ENCODE measurements at places on chromosomes 2 and 18.

DNA sequence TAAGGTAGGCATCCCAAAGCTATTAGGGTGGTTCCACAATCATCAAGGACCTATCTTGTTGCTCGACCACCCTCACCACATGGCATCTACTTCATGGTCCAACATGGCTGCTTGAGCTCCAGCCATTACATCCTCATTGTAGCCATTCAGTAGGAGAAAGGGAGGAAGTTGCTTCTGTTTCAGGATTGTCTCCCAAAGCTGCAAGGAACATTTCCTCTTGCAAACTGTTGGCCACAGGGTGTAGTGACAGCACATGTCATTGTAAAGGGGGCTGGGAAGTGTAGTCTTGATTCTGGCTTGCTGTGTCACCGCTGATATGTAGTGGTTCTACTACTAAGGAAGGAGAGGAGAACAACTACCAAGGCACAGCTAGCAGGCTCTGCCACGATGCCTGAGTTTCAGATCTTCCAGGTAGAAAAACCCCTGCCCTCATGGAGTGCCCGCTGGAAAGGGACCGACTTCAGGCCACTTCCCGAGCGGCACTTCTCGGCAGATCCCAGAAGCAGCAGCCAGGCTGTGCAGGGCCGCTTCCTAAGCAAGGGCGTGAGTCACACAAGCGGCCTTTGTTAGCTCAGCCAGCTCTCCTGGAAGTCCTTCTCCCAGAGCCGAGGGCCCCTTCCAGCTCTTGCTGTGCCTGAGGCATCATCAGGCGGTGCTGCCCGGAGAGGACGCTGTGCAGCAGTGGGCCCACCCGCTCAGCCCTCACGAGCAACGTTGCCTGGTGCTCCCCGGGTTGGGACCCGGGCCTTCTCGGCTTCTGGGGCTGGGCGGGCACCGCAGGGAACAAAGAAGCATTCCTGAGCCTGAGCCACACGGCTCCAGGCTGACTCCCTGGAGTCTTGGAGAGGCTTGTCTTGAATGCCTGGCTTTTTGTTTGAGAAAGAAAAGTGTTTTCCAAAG is 58.2 kb downstream of the HS6ST1 start:
- DNase-seq: no peak

DNA sequence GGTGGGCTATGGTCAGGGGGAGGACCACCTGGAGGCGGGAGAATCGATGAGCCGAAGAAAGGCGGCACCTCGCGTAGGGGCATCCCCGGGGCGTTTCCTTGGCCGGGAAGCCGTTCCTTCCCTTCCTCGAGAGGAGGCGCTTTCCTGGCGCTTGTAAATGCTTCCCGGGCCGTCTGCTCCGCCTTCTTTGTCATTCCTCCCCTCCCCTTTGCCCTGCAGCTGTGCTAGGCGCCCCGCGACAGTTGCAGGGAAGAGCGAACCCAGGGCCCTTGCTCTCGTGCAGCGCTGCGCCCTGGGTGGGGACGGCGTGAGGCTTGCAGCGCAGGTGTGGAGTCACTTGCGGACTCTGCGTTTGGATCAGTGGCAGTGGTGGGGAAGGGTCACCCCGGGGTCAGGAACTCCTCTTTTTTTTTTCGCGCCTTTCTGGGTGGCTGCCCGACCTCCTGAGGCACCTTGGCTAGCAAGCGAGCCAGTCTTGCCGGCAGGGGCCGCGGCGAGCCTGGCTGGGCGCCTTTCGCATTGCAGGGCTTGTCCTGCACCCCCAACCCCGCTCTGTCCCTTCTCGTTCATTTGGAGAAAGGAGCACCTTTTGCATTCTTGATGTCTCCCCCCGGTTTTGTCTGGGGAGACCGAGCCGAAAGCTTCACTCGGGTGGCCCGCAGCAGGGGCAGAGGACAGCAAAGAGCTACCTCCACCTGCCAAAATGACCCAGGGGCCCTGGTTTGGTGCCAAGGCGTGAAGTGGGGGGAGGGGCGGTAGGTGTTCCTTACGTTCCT is 858 bp downstream of the KCNS3 start:
- no peak for DNase-seq

DNA sequence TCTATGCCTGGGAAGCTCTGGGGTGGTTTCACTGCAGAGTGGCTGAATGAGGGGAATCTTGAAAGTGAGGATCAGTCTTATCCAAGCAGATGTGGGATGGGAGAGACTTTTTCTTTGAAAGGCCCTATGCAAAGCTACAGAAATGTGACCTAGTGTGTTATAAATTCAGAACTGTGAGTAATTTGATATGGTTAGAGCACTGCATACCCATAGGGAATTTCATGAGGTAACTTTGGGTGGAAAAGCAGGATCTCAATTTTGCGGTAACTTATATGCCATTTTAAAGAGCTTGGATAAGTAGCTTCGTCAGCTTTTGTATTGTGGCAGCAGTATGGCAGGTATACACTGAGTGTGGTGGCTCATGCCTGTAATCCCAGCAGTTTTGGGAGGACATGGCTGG is 40.9 kb downstream of the GULP1 start:
- DNase-seq: no peak

- peak; percentile 4 for DNase-seq
Observed at GRCh38 chr18:38940863-38941531, 1375.4 kb upstream of the CELF4 start.

- no peak for DNase-seq
Observed at GRCh38 chr2:188787021-188787657, 187.0 kb upstream of the COL3A1 start.

- no peak for DNase-seq
Observed at GRCh38 chr2:207093234-207093633, 72.5 kb downstream of the KLF7 start.

DNA sequence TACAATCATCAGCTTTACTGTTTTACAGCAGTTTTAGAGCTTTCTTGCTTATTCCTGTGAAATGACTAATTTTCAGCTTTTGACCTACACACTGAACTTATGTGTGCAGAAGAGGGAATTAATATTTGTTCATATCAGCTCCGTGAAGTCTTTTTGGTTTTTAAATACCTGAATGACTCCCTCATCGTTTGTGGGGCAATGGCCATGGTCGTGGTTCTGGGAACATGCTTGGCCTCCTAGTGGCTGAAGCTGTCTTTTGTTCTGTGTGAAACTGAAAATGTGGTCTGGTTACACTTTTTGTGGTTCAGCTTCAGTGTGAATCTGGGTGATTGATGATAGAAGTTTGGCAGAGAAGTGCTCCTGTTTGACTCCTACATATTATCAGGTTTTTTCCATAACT is 408.1 kb downstream of the THSD7B start:
- no peak for DNase-seq

DNA sequence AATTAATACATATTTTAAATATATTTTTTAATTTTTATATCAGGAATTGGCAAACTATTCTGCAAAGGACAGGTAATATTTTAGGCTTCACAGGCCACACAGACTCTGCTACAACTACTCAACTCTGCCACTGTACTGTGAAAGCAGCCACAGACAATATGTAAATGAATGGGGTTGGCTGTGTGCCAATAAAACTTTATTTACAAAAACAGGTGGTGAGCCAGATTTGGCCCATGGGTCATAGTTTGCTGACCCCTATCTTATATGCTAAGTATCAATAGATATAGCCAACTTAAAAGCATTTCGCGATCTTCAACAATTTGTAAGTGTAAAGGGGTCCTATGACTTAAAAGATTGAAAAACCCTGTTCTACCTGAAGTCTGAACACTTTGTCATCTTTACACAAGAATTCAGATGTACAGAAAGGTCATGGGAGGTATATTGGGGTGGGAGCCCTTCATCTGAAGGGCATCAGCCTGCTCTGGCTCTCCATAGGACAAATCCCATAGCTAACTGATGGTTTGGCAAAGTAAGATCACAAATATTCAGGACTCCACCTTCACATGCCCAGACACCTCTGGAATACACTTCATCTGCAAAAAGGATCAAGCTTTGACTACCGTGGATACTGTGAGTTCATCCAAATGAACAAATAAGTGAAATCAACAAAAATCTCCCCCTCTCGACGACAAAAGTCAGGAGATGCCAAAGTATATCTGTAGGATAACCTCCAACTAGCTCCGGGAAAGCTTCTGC is 65.9 kb downstream of the C1D start:
- DNase-seq: no peak

DNA sequence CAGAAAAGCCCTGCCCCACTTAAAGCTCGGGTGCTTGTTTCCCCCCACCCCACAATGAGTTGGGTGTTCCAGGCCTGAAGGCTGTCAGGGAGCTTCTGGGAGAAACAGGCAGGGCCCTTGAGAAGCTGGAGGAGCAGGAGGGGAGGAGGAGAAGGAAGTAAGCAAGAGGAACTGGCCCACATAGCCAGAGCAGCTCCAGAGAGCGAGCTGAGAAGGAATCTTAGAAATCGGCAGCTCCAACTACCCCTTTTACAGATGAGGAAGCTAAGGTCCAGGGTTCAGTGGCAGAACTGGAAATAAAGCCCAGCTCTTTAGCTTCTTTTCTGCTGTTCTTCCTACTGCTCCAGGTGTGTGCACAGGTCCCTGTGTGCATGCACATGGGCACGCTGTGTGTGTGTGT is 12.7 kb upstream of the KCNK3 start:
- no peak for DNase-seq

DNA sequence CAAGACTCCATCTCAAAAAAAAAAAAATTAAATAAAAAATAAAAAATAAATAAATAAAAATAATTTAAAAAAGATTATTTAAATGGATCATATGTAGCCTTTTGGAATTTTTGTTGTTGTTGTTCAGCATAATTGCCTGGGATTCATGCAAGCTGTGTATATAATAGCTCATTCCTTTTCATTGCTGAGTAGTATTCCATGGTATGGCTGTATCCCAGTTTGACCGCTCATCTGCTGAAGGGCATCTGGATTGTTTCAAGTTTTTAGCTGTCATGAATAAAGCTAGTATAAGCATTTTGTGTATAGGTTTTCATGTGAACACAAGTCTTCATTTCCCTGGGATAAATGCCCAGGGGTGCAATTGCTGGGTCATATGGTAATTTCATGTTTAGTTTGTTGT is 6.4 kb upstream of the TANC1 start:
- no peak for DNase-seq

GRCh38 chr18:12121175-12122042 is 27.8 kb downstream of the ANKRD62 start:
- no peak for DNase-seq

DNA sequence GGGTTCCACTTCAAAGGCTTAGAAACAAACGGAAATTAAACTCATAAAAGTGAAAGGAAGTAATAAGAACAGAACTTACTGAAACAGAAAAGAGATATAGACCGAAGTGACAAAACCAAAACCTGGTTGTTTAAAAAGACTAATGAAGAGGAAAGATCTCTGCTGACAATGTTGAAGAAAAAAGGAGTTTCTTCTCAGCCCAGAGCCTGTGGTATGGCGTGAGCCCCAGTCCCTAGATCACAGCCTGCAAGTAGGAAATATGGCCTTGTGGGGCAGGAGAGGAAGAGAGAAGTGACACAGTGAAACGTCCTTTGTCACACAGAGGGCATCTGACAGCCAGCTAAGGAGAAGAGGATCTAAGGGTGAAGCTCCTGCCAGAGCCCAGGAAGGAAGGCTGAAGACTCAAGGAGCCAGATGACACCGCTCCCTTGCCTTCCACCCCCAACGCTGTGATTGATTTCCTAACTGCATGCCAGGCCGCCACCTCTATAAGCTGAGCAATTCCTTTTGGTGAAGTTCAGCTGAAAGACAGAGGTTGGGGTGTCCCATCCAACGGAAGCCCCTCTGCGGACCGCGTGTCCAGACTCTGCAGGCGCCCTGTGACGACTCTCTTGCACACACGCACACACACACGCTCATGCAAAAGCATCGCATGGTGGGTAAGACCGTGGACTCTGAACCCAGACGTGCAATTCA is 141.1 kb downstream of the HDAC4 start:
- DNase-seq: no peak

DNA sequence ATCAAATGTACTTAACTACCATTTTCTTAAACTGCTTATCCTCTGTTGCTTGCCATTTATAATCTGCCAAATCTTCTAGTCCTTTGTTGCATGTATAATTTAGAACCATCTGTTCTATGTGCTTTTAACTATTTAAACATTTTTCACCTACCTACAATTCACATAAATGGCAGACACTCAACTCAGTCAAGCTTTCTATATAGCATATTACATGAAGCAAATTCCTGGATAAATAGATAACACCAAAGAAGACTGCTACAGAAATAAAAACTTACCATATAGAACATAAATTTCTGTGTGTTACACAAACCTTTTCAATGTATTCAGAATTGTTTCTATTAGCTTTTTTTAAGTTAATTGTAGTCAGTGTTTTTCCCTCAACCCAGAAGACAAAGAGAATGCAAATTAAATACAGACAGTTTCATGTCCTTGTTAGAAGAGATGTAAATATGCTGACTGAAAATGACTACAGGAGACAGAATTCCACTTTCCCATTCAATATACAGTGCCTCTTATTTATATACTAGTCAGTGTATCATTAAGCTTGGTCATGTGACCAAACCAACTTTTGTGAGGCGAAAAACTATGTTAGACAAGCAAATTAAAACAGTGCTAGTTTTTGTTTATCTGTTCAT is 2.6 kb downstream of the BAZ2B start:
- no peak for DNase-seq

- DNase-seq: no peak
Observed at GRCh38 chr18:51069885-51070284, 39.9 kb downstream of the SMAD4 start.

GRCh38 chr2:241330616-241330981 is 14.9 kb downstream of the SEPTIN2 start:
- DNase-seq: no peak

GRCh38 chr18:56000041-56000440 is 412.0 kb upstream of the TCF4 start:
- no peak for DNase-seq

DNA sequence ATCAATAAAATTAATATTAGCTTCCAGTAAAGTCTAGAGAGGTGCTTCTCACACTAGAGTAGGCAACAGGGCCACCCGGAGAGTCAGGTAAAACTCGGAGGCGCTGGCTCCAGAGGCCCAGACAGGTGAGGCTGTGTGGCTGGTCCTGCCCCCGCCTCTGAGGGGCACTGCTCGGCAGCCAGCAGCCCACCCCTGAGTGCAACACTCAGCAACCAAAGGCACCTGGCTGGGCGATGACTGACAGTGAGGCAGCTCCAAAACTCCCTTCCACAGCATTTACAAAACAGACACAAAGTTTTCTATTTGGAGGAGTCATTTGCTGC is 138.8 kb upstream of the ID2 start:
- DNase-seq: no peak

GRCh38 chr18:73986711-73987110 is 160.9 kb downstream of the FBXO15 start:
- no peak for DNase-seq

GRCh38 chr2:177478029-177478428 is 85.5 kb downstream of the AGPS start:
- no peak for DNase-seq

GRCh38 chr2:213234641-213235040 is 49.6 kb upstream of the SPAG16 start:
- DNase-seq: no peak

GRCh38 chr2:142189501-142189900 is 58.7 kb upstream of the LRP1B start:
- no peak for DNase-seq

DNA sequence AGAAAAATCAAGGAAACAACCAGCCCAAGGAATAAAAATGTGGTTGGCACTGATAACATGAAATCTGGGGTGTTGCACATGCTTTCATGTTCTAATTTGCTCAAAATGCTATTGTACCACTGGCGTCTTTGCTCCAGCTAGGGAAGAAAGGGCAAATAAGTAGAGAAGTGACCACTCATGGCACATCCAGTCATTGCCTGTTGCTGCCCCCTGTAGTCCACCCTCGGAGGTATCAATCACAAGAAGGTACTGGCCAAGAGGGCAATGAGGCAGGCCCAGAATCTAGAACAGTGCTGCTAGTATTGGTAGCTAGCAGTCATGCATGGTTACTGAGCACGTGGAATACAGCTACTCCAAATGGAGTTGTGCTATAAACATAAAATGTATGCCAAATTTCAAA is 213.4 kb downstream of the CDCA7 start:
- DNase-seq: no peak
